GM13977 (cell line): ENCODE measurements at places on chromosomes 6 and 20.

- DNase-seq: no peak
These were observed 17.2 kb upstream of the PREX1 start for GRCh38 chr20:48844996-48845395.

GRCh38 chr20:35726842-35727711 lies 15.0 kb downstream of the RBM39 start:
- no peak for DNase-seq

GRCh38 chr6:90890683-90891330 lies 303.9 kb upstream of the MAP3K7 start:
- DNase-seq: no peak

DNA sequence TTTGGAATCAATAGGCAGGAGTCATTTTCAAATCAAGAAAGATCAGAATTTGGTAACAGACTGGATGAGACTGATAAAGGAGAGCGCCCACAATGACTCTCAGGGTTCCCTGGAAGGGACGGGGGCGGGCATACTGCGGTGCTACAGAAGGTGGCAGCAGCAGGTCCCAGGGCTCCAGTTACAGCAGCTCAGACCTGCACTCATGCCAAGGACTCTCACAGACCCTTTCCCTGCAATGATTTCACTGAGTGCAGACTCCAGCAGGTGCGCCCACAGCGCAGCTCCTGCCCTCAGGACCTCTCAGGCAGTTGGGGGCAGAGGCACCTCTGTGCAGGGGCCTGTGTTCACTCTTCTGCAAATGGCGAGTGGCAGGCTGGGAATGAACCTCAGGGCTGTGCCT lies 359.8 kb downstream of the ZFAND3 start:
- no peak for DNase-seq

- DNase-seq: peak; percentile 41
These were observed 70.6 kb downstream of the ATXN1 start for GRCh38 chr6:16690608-16691142.

- no peak for DNase-seq
These were observed 265.9 kb upstream of the RIN2 start for GRCh38 chr20:19492116-19492515.

DNA sequence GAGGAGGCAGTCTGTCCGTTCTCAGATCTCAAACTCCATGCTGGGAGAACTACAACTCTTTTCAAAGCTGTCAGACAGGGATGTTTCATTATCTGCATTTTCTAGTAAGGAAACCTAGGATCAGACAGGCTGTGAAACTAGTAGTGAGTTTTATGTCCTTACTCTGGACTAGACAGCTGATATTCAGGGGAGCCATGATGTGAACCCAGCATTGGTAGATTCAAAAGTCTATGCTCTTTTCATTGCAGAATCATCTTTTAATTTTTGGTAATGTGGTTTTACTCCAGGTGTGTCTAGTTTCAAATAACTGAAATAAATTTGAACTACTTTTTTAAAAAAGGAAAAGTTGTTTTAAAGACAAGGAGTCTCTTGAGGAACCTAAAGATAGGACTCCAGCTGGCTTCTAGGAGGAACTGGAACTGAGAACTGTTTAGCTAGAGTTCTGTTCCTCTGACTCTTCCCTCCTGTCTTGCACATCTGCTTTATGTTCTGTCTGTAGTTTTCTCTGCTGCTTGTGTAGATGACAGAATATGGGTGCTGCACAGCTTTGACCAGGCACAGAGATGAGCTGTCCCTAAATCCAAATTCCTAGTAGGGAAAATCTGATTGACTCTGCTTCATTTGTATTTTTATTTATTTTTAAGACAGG lies 27.8 kb upstream of the RNF144B start:
- DNase-seq: peak; percentile 23

- DNase-seq: no peak
These were observed 21.5 kb downstream of the AMD1 start for GRCh38 chr6:110895907-110896608.

DNA sequence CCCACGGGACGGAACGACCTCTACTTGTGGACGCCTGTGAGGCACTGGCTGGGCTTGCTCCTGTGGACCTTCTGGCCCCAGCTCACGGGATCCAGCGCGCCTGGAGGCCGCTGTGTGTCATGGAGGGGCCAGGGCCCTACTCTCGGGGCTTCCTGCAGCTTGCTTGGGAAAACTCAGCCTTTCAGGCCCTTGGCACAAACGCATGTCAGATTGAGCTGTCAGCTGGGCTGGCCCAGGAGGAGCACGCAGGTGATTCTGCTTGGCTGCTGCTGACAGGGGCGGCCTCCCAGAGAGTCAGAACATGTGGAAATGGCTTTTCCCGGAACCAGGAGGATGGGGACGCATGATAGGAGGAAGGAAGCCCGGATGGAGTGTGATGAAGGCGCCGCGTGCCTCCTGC lies 39.7 kb downstream of the TMEM181 start:
- no peak for DNase-seq

- no peak for DNase-seq
These were observed 53.2 kb upstream of the CEP162 start for GRCh38 chr6:84280639-84281038.

DNA sequence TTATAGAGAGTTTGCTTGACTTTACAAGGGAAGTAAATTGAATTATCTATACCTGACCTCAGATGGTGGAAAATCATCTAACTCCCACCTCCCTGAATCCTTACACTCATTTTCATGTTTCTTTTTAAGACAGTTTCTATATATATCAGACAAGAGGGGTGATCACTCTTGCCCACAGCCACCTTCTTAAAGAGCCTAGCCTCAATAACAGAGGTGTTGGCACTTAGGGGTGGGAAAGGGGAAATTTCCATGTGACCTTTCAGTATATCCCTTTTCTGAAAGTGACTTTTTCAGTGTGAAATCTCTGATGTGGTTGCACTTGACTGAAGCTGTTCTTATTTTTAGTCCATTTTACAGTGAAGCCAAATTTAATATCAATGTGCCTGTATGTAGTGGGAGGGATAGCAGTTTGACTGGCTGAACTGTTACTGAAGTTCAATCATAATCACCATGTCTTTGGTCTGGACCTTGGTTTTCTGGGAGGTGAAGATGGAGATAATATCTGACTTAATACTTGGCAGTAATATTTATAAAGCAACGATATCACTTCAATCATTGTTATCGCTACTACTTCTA lies 141.3 kb downstream of the MAP3K7 start:
- DNase-seq: no peak

- no peak for DNase-seq
These were observed 38.3 kb upstream of the LTV1 start for GRCh38 chr6:143804835-143805239.

DNA sequence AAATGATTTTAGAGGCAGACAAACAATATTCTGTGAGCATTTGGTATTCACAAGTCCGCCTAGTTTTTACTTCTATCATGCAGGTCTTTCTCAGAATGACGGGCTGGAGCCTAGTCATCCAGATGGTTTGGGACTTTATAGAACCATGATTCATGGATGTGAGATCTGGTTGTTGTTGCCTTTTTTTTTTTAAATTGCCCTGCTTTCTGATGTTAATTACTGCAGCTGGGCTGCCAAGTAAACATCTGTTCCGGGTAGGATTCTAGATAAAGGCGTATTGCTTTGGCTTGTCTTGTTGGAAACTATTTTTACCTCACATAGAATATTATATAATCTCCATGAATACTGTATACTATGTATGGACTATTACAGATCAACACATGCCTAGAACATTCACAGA lies 58.1 kb downstream of the RNF217 start:
- no peak for DNase-seq

DNA sequence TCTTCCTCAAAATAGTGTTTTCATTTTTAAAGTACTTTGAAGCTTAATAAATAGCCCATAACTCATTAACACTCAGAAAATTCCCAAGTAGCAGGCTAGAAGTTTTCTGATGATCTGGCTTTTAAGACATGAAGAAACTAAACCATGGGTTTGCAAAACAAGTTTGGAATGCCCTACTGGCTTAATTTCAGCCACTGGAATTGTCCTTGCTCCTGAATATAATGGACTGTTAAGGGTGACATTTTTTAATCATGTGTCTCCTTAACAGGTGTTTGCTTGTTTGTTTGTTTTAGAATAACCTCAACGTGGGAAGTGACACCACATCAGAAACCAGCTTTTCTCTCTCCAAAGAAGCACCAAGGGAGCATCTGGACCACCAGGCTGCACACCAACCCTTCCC lies 49.1 kb downstream of the ISM1 start:
- no peak for DNase-seq

GRCh38 chr20:1809611-1810510 lies 85.3 kb upstream of the SIRPA start:
- DNase-seq: no peak

- no peak for DNase-seq
These were observed 3.0 kb downstream of the ANKRD66 start for GRCh38 chr6:46749731-46750130.

GRCh38 chr20:58129721-58130151 lies 98.7 kb downstream of the ANKRD60 start:
- DNase-seq: no peak

- DNase-seq: no peak
These were observed 8.7 kb downstream of the ARMC12 start for GRCh38 chr6:35745509-35745908.

GRCh38 chr6:125253881-125254280 lies 47.9 kb downstream of the HDDC2 start:
- no peak for DNase-seq
